GM13976 (cell line): ENCODE measurements at places on chromosomes 6 and 20.

DNA sequence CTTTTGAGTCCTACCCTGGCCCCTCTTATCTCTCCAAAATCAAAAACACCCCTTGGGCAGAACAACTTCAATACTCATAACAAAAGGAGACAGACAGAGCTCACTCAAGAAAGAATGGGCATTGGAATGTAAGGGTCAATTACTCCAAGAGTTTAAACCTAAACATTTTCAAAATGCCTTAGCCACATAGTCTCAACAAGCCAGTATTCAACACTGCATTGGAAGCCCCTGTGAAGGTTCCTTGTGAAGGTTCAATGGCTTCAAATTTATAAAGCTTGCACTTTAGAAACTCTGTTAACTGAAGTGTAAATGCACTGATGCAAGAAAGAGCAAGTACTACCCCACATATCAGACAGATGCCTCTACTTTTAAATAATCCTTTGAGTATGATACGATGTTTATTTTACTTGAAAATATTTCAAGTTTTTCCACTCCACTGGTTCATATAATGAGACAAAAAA, 139.1 kb upstream of the LAMP5 start:
- DNase-seq, result no peak

DNA sequence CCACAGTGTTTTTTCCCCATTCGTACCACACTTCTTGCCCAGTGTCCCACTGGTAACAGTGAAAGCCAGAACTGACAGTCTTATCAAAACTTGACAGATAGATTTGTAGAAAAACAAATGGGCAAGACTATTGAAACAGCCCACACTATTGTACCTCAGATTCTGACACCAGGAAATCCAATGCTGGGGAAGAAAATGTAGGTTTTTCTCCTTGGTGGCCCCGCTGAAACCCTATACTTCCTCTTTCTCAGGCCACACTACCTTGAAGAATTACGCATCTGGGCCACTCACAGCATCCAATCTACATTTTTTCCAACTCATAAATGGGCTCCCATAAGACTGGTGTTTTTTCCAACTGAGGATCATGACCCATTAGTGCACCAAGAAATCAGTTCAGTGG, 90.9 kb upstream of the HDDC2 start:
- DNase-seq, result peak; percentile 9

- DNase-seq, result no peak
Observed at GRCh38 chr6:106727480-106728149, 98.2 kb downstream of the QRSL1 start.

GRCh38 chr6:66725670-66726069, 1018.6 kb upstream of the EYS start:
- no peak for DNase-seq

- no peak for DNase-seq
Observed at GRCh38 chr6:73108949-73109348, 116.3 kb downstream of the KHDC1L start.

GRCh38 chr6:168616816-168617765, 176.1 kb downstream of the SMOC2 start:
- no peak for DNase-seq

DNA sequence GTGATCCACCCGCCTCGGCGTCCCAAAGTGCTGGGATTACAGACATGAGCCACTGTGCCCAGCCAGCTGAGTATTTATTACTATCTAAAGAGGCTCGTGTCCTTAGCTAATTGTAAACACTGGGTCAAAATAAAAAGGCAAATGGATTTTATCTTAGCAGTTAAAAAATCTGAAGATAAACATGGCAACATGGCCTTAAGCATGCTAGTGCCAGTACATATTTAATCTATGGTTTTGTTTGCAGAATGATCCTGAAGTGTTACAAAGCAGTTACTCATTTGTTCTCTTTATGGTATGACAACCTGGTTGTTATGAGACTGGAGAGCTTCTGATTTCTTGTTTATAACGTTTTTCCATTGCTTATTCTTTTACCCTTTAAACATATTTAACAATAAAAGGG, 3.9 kb upstream of the KIAA0408 start:
- no peak for DNase-seq

DNA sequence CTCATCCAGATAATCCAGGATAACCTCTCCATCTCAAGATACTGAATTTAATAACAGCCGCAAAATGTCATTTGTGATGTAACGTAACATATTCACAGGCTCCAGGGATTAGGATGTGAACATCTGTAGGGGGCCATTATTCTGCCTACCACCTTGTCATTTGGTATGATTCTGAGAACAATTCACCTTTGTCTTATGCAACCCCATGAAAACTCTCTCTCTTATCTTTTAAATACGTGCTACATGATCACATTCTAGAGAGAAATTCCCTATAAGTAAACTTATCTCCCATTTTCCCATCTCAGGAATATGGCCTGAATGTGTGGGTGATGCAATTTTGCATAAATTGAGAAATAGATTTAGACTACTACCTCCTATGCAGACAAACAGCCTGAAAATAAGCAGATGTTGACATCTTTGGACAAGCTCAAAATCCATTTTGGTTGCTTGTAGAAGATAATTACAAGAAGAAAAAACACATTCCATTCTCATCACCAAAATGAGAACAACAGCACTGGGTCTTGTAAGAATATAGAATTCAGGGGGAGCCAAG, 255.4 kb upstream of the STXBP5 start:
- DNase-seq, result no peak

- DNase-seq, result no peak
Observed at GRCh38 chr20:62551407-62552323, 75.9 kb upstream of the GATA5 start.

DNA sequence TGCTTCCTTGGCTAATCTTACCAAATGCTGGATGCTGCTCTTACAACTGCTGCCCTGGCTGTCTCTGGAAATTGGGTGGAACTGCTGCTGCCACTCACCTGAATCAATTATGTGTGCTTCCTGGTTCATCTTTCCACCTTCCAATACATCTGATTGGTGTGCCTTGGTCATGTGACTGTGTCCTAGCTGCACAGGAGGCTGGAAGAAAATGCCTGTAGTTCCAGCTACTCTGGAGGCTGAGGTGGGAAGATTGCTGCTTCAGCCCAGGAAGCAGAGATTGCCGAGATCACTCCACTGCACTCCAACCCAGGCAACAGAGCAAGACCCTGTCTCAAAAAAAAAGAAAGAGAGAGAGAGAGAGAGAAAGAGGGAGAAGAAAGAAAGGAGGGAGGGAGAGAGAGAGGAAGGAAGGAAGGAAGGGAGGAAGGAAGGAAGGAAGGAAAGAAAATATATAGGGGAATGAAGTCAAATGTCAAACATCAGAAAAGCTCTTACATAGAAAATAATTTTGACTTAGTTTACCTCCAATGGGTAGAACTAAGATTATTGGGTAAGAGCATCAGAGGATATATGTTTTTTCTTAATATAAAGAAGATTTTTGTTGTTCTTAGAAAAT, 14.1 kb upstream of the PPARD start:
- no peak for DNase-seq

- DNase-seq, result no peak
Observed at GRCh38 chr6:98498144-98498775, 336.1 kb upstream of the POU3F2 start.

DNA sequence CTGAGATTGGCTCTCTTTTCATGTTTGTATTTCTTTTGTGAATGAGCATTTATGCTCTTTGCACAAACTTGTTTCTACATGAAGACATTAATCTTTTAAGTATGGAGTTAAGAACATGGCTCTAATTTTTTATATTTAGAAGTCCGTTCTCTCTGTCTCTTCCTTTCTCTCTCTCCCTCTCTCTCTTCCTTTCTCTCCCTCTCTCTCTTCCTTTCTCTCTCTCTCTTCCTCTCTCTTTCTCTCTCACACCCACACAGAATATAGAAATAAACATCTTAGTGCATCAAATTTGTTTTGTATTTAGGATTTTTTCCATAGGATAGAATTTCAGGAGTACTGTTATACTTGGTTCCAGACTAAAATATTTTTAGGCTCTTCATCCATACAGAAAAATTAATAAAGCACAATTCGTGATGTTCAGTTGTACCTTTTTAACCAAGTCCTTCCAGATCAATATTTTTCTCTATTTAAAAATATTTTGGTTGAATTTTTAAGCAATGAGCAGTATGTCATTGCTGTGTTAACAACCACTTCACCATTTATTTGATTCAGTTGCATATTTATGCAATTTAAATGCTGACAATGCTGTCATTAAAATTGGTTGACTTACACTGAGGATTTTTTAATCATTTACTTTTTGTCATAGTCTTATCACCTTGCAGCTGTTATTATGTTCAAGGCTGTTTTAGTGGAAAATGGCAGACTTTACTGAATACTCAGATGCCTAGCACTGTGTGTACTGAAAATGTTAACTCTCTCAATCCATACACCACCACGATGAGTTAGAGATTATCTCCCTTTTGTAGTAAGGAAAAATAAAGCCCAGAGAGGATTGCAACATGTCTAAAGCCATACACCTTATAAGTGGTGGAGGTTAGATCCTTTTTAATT, 112.4 kb upstream of the MAP7 start:
- DNase-seq, result no peak

GRCh38 chr6:16602035-16602434, 159.2 kb downstream of the ATXN1 start:
- peak; percentile 82 for DNase-seq

GRCh38 chr6:39077882-39078594, 29.5 kb downstream of the GLP1R start:
- peak; percentile 14 for DNase-seq

DNA sequence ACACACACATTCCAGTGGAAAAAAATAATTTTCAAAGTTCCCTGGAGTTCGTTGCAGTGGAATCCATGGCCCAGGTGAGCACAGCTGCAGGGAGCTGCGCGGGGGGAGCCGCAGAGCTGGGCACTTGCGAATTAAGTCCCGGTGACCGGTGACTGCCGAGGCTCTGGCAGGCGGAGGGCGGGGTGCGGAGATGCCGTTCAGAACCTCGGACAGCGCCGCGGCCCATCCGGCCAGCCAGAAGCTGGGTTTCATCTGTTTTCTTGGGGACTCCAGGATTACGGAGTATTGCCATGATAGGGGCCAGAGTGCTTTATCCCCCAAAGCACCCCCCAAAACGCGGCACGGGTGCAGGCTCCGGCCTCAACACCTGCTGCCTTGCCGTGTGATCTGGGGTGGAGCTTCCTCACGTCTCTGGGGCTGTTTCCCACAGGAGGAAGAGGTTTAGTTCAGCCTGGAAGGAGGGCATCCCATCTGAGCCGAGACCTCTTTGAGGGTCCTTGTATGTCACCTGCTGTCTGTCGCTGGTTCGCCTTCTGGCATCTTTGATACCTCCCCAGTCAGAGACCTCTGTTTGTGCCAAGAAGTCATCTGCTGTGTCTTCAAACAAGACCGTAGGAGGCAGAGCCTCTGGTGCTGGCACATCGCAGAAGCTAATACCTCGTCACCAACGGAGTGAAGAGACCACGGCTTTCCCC, 99.4 kb downstream of the YTHDF1 start:
- DNase-seq, result peak; percentile 72

DNA sequence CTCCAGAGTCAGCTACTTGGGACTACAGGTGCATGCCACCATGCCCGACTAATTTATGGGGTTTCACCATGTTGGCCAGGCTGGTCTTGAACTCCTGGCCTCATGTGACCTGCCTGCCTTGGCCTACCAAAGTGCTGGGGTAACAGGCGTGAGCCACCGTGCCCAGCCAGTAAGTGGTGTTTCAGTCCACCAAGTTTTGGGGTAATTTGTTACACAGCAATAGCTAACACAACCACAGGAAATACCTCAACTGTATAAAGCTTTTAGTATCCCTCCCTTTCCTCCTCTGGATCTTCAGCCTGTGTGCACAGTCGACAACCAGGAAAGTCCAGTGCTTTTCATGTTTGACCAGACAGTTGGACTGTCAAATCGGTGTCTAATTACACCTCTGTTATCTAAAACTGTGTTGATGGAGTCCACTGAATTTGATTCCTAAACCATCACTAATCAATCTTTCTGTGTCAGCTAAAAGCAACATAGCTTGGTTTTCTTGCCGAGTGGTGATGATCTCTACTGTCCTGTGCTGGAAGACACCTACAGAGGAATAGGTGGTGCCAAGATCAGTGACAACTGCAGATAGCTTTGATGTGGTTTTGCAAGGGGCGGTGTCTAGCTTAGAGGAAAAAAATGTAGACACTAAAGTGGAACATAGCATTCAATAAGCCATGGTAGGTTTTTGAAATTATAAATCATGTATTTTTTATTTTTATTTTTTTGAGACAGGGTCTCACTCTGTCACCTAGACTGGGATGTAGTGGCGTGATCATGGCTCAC, 22.2 kb upstream of the ZBTB2 start:
- DNase-seq, result no peak

DNA sequence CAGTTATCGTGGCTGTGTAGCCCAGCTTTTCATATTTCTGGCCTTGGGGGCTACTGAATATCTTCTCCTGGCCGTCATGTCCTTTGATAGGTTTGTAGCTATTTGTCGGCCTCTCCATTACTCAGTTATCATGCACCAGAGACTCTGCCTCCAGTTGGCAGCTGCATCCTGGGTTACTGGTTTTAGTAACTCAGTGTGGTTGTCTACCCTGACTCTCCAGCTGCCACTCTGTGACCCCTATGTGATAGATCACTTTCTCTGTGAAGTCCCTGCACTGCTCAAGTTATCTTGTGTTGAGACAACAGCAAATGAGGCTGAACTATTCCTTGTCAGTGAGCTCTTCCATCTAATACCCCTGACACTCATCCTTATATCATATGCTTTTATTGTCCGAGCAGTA, 475 bp downstream of the OR2B6 start:
- no peak for DNase-seq

- no peak for DNase-seq
Observed at GRCh38 chr6:94052749-94053148, 633.4 kb upstream of the EPHA7 start.

- no peak for DNase-seq
Observed at GRCh38 chr6:104633125-104633524, 226.6 kb downstream of the HACE1 start.

DNA sequence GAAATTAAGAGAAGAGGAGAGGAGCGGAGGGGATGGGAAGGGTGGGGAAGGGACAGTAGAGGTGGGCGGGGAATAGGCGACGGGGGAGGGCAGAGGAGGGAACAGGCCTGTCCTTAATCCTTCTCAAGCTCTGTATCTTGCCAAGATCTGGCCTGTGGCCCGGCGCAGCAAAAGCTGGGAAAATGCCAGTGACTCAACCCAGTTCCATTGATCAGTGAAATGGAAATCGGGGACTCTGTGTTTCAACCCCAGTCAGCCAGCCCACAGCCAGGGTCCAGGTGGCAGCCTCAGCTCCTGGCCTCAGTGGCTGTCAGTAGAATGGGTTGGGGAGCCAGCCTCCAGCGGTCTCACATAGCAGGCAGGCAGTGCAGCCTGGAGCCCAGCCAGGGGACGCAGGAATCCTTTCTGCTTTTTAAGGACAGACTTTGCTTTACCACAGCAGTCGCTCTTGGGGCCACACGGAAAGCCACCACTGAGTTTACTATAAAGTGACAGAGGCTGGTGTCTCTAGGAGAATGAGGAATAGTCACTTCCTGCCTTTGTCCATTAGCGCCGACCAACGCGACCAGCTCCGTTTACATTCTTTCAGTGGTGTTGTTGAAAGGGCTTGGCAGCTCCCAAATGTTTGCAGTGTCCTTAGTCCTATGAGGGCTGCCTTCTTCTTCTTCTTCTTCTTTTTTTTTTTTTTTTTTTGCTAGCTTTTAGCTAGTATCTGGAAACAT, 128.0 kb downstream of the RIN2 start:
- DNase-seq, result no peak
